LNCaP clone FGC (cell line): ENCODE measurements at places on chromosomes 1 and 21.
A peak's percentile ranks its signal among the peaks of the same experiment; 100 is the strongest.

- no peak for DNase-seq
Observed at GRCh38 chr1:114062477-114063099, 83.3 kb downstream of the OLFML3 start.

DNA sequence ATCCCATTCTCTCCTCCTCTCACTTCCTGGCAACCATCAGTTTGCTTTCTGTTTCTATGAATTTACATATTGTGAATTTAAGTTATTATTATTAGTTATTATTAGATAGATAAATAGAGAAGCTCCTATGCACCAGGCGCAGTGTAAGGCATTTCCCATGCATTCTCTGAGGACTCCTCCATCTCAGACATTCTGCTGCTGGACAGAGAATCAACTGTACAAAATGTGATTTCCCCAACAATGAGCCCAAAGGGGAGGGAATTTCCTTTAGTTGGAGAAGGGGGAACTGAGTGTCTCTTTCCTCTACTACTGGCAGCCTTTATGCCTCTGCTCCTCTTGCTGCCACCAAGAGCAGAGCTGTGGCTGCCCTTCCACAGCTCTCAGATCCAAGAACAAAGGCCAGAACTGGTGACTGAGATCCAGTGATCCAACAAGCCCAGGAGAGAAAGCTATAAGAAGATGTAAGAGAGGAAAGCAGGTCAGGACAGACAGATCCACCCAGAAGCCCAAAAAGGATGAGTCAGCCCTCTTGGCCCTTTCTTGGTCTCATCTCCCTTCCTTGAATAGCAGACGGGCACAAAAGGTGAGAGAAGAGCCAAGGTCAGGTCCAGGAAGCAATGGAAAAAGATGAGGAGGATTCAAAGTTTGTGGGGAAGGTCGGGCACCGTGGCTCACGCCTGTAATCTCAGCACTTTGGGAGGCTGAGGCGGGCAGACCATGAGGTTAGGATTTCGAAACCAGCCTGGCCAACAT, 3.5 kb upstream of the IVL start:
- no peak for DNase-seq

GRCh38 chr21:31875496-31876015, 2.7 kb downstream of the HUNK start:
- peak; percentile 54 for DNase-seq

DNA sequence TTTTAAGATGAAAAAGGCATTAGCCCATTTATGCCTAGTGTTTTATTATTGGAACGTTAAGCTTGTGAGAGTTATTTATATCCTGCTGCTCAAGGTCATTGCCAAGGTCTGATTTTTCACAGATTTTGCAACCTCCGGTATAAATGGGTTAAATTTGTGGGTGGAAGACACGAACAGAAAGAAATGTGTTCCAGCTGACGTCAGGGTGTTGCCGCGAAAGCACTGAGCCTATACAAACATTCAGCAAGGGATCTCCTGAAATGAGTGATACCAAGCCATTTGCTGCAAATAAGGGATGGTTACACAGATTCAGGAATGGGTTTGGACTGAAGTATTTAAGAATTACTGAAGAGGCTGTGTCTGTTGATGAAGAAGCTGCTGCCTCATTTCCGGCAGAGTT, 32.2 kb downstream of the TMED5 start:
- no peak for DNase-seq

- no peak for DNase-seq
Observed at GRCh38 chr1:205800981-205801703, 11.9 kb downstream of the SLC41A1 start.

GRCh38 chr1:218517459-218517858, 172.3 kb downstream of the TGFB2 start:
- DNase-seq = no peak

DNA sequence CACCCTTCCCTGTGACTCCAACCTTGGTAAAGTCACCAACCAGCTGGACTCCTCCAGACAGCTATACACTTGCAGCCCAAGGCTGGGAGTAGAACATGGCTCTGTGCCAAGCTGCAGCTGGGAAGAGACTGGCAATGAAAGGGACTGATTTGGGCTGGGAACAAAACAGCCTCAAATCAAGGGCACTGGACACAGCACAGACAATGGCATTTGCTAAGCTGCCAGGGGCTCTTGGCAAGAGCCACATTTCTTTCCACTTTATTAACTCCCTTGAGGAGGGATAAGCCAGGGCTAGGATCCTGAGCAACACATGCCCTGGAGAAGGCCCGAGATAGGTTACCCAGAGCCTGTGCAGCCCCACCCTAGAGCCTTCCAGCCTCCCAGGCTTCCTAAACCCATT, 12.0 kb downstream of the SYT11 start:
- DNase-seq = no peak

- peak; percentile 59 for DNase-seq
Observed at GRCh38 chr1:16905110-16905867, 9.5 kb downstream of the RNU1-2 start.

DNA sequence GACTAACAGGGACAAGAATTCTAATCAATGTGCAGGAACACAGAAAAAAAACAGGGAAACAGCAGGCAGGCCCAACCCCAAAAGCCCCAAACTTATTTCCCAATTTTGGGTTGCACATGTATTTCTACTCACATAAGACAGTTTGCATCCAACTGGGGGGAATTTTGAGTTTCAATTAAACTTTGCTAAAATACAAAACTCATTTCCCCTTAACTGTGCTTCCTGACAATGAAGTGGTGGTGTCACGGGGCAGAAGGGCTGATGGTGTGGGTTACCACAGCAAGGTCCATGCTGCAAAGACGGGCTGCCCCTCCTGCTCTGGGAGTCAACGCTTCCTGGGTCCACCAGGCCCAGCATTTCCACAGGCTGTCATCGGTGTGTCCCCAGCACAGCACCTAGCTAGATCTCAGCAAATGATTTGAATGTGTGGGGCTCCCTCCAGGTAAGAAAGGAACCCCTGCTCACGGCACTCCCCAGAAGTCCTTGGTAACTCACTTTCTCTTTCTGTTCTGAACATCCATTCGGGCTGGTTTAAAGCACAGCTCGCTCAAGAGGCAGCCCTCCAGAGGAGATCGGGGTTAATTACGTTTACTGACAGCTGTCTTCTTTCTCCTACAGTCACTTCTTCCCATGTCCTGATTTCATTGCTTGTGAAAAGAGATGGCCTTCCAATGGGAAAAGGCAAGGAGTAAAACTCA, 27.4 kb downstream of the HIVEP3 start:
- no peak for DNase-seq
